HT1080 (cell line): ENCODE measurements at places on chromosomes 7 and 10. TPM values are rescaled to one million over a fixed set of nuclear protein-coding genes. Genes with fewer than 3 reads are reported as not detected.

HNRNPH3 gene
- total RNA-seq, result 17.6 and 20.9 TPM in 2 replicates

GRCh38 chr10:132804785-132805426, 19.0 kb upstream of the NKX6-2 start:
- DNase-seq, result no peak

DNA sequence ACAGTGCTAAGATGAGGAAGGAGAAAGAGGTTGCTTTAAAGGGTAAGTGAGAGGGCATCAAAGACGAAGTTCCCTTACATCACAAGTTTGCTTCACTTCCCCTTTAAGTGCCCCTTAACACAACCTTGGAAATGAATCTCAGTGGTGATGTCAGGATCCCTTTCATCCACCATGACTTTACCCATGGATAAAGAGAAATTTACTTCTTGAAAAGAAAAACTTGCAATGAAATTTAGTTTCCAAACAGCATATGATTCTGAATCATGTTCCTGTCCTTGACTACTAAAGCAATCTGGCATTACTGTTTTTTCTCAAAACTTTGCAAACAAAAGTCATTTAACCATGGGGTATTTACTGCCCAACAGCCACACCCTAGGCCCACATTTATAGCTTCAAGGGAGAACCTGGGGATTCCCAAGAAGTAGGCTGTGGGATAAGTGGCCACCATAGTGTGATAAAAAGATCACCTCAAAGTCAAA, 135.9 kb downstream of the ITGB8 start:
- DNase-seq, result no peak

GRCh38 chr10:856416-857157, 74.9 kb downstream of the LARP4B start:
- DNase-seq, result no peak
